RPMI8226 (cell line): ENCODE measurements at places on chromosomes 4 and X.

DNA sequence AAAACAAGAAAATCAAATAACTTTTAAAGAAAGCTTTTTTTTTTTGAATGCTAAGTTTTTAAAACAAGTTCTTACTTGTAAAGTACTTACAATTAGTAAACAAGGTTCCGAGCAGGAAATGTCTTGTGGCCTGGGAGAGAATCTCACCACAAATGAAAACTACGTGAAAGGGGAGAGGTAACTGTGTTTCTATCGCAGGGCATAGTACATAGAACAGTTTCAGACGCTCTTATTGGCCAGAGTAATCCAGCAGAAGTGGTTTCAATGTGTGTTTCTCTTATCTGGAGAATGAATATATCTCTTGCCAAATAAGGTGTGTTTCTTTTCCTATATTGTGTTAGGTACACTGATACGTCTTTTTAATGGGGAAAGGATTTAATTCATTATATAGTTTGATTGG, at the start of gene PLAC8:
TSS of gene PLAC8 (minus strand) at position 154 of the 400 bp plus-strand sequence. CDS start 6,808 bp downstream, outside the sequence.
- peak; percentile 79 for DNase-seq

- no peak for DNase-seq
Measured at GRCh38 chr4:148076964-148077363, 345.1 kb downstream of the ARHGAP10 start.

DNA sequence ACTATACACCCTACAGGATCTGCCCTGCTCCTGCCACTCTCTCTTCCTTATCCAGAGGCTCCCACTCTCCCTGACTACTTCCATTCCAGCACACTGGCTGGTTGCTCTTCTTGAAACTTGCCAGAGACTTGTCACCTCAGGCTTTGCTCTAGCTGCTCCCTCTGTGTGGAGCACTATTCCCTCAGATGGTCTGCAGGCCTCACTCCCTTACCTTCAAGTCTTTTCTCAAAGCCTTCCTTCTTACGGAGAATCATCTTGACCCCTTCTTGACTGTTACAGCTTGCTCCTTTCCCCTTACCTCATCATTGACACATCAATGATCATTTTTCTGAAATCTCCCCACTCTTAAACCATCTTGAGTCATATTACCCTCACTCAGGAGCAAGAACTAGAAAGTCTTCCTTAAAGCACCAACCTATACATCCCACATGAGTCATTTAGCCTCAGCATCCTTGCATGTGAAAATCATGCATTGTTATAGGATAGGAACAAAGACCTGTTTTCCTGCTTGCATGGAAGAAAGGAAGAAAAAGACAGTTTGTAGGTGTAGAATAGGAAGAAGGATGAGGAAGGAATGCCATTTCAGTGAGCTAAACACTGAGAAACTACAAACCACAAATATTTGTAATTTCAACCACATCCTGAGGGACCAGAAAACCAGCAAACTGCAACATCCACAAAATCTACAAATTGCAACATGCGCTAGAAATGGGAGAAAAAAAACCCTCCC, 55.7 kb downstream of the ANTXR2 start:
- DNase-seq: peak; percentile 53

DNA sequence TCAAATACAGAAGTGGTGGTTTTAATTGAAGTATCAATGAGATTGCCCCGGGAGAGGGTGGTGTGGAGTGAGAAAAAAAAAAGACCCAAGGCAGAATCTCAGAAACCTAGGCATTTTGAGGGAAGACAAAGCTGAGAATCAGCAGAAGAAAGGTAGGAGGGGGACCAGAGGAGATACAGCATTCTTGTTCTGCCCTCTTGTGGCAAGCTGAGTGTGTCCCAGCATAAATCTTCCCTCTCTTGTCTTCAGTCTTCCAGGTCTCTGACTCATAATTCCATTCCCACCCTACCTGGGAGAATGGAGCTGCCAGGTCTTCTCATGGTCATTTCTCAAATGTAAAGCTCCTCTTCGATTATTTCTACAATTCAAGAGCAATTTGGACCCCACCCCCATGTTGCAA, 32.7 kb upstream of the MAGED1 start:
- peak; percentile 2 for DNase-seq

GRCh38 chr4:10773656-10774055, 89.1 kb upstream of the CLNK start:
- DNase-seq: no peak

GRCh38 chrX:9642270-9642995, 123.2 kb downstream of the GPR143 start:
- DNase-seq: peak; percentile 18

DNA sequence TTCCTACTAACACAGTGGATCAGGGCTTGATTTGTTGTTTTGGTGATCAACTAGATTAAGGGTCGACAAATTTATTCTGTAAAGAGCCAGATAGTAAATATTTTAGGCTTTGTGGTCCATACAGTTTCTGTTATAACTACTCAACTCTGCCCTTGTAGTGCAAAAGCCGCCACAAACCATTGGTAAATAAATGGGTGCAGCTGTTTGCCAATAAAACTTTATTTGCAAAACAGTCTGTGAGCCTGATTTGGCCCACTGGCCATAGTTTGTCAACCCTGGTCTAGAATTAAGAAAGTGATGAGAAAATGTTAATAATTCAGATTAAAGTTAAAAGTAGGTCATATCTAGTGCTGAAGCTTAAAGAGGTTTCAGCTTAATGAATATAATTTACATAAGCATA, 84.0 kb upstream of the TRIM2 start:
- no peak for DNase-seq

GRCh38 chrX:115535421-115535820, 25.6 kb upstream of the PLS3 start:
- no peak for DNase-seq

GRCh38 chr4:145302725-145303124, 122.3 kb upstream of the OTUD4 start:
- DNase-seq: no peak

GRCh38 chr4:65954416-65954815, 284.1 kb upstream of the EPHA5 start:
- DNase-seq: no peak

DNA sequence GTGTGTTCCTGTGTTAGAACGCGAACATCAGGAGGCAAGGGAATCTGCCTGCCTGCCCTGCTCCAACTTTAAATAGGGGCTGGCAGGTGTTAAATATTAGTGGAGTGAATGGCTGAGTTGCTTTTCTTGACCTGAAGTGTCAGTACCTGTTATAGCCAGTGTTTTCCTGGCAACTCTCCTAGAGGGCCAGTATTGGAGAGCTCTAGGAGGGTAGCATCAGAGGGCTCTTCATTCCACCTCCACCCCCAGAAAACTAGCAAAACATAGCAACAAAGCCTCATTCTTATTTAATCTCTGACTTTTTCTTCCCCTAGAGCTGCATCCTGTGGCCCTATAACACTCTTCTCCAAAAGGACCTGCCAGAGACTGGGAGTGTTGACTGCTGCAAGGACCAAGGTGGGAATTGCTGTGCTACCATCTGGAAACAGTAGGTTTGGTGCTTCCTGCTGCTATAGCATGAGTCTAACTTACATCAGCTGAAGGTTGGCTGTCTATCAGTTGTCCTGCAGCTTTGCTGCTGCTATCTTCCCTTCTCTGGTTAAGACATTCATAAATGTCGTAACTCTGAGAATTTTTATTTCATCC, 33.5 kb downstream of the SGMS2 start:
- no peak for DNase-seq

- no peak for DNase-seq
Measured at GRCh38 chrX:154981116-154981411, 41.5 kb downstream of the F8 start.

DNA sequence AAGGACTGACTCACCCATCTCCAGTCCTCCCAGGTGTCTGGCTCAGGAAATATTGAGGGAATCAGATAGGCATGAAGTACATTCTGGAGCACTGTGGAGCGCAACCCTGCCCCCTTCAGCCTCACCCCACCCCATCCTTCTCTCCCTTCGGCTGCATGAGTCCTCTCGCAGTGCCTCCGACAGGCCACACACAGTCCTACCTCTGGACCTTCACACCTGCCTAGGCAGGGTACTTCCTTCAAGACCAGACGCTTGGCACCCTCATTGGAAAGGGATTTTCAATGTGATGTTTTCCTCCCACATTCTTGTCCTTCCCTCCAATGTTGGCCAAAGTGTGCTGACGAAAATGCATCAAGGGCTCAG, 26.8 kb upstream of the PPP2R2C start:
- no peak for DNase-seq

DNA sequence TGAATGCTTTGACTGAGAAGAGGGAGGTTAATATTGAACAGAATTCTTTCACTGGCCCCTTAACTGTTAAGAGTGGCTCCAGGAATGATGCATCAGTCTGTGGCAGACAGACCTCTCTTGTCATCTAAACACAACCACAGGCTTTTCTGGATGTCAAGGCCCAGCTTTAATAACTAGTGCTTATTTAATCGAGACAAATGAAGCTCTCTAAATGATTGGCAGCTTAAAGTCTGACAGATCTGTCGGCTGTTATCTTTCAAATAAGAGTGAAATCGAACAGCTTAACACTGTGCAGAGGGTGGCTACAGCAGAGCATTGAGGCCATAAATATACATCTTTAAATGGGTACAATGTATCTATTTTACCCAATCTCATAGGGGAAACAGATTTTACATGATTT, 500.8 kb upstream of the PABPC4L start:
- DNase-seq: no peak

DNA sequence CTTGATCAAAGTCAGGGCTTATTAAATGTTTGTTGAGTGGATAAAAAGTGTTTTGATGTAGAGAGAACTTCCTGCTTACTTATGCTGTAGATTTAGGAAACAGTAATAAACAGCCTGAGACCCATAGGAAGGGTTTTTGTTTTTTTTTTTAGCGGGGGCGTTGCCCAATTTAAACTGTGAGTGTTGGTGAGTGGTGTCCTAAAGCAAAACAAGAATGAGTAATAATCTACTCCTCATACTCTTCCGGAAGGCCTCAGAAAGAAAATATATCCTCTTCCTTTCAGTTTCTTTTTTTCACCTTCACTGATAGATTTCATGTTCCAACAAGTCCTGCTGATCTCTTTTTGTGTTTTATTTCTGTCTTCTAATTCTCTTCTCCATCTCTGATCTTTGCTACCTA, 104.4 kb upstream of the SCML1 start:
- no peak for DNase-seq
